ENCODE measurements at places on chromosomes 3 and 15.

DNA sequence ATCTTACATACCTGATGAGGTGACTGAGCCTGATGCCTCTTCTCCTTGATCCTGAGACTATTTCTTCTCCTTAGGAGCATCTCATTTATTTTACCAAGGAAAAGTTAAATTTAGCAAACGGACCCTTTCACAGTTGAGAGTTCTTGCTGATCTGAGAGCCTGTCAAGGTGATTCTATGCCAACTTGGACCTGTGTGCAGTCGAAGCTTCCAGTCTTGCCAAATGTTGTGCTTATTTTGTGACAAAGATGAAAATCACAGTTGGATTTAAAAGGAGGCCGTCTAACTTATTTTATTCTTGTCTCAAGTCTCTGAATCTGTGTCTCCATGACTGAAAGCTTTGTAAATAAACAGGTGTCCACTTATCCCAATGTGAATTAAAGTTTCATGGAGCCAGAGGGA lies 296.3 kb upstream of the EPHA3 start:
- no peak for DNase-seq

DNA sequence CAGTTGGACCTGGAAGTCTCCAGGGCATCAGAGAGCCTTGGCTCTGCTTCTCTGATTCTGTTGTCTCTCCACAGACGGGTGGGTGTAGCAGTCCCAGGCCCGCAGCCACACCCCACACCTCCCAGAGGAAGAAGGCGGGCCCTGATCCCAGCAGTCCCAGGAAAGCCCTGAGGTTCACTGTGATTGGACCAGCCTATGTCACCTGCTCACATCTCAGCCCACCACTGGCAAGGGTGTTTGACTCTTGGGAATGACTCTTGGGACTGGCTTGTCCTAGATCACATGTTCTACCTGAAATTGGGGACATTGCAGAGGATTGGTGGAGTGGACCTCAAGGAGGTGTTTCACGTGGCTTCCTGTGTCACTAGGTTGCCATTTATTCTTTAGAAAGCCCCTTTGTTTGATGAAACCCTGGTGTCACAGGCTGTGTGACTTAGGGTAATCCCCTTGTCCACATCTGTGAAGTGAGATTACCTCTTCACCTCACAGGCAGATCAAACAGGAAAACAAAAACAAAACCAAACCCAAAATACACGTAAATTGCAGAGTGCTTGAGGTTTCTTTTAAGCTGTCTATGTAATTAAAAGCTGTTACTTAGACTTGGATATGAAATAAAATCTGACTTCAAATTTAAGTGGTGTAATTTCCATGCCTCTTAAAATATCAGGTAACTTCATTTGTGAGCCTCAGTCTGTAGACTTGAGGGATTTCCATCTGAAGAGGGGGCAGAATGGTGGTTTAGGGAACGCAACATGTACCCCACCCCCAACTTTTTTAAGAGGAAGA lies 26.7 kb downstream of the FLNB start:
- no peak for DNase-seq

GRCh38 chr3:41044523-41044922 lies 154.8 kb upstream of the CTNNB1 start:
- DNase-seq: no peak

GRCh38 chr3:71702131-71703024 lies 22.8 kb downstream of the EIF4E3 start:
- DNase-seq: no peak

Data from left cardiac atrium (tissue), 4 donors.